Mammary epithelial cell (primary cell): ENCODE measurements at places on chromosomes 4 and X. TPM values are rescaled to one million over a fixed set of nuclear protein-coding genes. Genes with fewer than 3 reads are reported as not detected.

DNA sequence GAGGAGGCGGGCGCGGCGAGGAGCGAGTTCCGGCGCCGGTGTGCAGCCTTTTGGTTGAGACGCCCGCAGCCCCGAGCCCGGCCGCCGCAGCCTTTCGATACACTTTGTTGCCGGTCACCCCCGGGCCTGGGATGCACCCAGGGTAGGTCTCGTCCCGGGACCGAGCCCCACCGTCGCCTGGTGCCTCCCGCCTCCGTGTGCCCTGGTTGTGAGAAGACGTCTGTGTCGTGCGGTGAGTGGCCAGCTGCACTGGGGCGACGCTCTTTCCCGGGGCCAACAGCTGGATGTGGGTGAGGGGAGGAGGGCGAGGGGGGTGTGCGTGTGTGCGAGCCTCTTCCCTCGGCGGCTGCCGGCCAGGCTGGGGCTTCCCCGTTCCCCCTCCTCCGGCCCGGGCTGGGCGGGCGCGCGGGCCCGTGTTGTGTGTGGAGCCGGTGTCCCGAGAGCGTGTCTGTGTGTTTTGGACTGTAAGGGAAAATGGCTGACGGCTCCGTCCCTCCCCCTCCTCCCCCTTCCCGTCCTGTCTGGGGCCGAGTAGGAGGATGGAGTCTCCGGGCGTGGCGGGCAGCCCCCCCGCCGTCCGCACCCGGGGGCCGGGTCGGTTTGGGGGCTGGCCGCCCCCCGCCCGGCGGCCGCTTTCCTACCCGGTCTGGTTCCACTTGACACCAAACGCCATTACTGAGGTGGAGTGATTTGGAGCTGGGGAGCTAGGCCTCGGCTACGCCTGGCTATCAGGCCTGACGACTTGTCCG is 807 bp downstream of the USP9X start:
- peak; percentile 56 for DNase-seq

GRCh38 chr4:6123541-6123940 is 76.8 kb downstream of the JAKMIP1 start:
- DNase-seq, result no peak

DNA sequence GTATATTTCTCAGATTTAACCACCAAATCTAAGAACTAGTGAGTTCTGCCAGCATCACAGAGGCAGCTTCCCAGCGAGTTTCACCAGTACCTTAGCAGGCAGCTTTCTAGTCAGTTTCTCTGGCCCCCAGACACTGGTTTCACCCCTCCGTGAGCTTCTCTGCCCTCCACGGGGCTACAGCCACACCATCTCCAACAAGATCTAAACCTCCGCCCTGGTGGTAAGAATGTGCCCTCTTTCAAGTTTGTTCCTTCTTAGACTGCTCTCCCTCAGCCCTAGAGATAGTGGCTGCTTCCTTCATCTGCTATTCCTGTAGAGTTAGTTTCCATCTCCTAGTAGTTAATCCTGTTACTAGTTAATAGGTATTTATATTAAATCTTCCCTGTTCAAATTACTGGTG is 60.5 kb upstream of the TAB3 start:
- DNase-seq, result no peak

- DNase-seq, result peak; percentile 83
Measured at GRCh38 chrX:124217304-124218251, 114.9 kb upstream of the TEX13D start.

- no peak for DNase-seq
Measured at GRCh38 chr4:141473952-141474351, 162.4 kb upstream of the IL15 start.

GRCh38 chrX:1023676-1024075 is 188.8 kb downstream of the CRLF2 start:
- no peak for DNase-seq

DNA sequence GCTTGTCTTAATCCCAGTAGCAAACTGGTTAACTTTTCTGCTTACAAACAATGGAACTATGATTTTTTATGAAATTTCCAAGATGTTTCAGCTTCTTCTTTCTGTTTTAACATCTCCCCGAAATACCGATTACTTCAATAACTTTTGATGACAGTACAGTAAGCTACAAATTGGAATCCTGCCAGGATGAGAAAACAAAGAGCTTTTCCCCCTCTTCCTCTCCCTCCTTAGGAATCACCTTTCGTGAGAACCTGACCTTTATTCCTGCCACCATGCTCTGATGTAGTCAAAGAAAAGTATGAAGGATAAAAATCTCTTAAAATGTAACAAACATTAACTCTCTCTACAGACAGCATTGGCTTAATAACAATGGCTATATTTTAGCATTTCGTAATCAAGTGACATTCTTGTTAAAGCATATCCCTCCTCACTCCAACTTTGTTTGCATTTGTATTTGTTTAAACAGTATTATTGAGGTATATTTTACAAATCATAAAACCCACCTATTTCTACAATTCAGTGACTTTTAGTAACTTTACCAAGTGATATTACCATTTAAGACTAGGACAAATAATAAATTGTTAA is 148.7 kb upstream of the NAP1L5 start:
- peak; percentile 9 for DNase-seq

DNA sequence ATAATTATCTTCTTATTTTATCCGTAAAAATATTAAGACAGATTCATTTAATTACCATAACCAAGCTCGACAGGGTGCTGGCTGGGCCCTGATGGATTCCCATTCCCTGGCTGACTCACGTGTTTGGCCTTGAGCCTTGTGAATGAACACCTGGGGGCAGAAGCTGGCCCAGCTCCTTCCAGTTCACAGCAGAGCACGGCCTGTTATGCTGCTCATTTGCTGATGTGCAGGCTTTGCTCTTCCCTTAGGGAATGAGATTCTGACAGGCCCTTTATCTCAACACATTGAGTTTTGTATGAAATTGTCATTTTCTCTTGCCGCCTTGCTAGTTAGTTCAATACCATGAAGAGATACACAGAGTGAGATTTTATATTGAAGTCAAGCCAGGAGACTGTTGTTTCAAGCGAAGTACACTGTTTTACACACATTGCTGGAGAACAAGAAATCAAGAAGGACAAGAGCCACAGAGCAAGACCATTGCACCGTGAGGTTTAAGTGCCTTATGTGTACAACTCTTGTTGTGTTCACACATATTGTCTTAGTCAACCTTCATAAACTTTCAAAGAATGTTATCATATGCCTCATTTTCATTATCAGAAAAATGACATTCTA is 1583.3 kb downstream of the STIM2 start:
- DNase-seq, result peak; percentile 60

- DNase-seq, result no peak
Measured at GRCh38 chrX:54492340-54492739, 3.7 kb downstream of the FGD1 start.

- peak; percentile 85 for DNase-seq
Measured at GRCh38 chr4:90689739-90690138, 562.5 kb downstream of the CCSER1 start.

- DNase-seq, result no peak
Measured at GRCh38 chrX:132677233-132677716, 188.4 kb upstream of the MBNL3 start.

GRCh38 chr4:37976991-37977470 is 16.8 kb downstream of the PTTG2 start:
- DNase-seq, result peak; percentile 46

DNA sequence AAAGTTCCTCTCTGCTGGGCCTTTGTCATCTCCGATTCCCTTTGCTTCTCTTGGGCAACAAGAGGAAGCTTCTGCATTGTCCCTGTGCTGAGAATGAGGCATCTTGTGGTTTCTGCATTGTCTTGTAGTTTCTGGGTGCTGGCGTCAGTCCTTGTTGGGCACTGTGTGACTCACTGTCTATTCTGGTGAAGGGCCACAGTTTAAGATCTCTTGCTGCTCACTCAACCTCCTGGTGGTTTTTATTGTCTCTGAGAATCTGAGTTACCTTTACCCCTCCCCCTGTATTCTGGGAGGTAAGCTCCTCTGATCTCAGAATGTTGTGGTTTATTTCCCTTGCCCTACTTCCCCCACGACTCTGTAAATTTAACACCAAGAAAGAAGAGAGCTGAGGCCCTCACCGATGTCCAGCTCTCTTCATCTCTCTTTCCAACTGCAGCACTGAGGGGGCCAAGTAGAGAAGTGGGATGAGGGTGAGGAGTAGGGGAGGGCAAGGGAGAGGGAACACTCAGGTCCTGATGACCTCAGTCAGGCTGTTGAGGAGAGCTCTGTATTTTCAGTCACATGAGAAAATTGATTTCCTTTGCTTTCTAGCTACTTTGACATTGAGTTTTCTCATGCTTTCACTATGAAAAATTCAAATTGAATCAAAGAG is 441.6 kb upstream of the PITX2 start:
- peak; percentile 78 for DNase-seq

GRCh38 chr4:48445704-48446103 is 37.4 kb upstream of the SLC10A4 start:
- DNase-seq, result no peak

Gene SHOX
- not detected for polyA plus RNA-seq

Gene FGFBP2
- 0.20 TPM for polyA plus RNA-seq

Gene NDST3
- not detected for polyA plus RNA-seq

Gene AFF2
- polyA plus RNA-seq, result 0.14 TPM

Gene NALF2
- polyA plus RNA-seq, result 0.05 TPM
